ENCODE measurements at places on chromosomes 3 and 15.
A peak's percentile ranks its signal among the peaks of the same experiment; 100 is the strongest.

- no peak for DNase-seq
Observed at GRCh38 chr3:186857743-186858142, 15.2 kb downstream of the ADIPOQ start.

GRCh38 chr3:31226346-31226745 lies 306.4 kb upstream of the STT3B start:
- DNase-seq: no peak

- no peak for DNase-seq
Observed at GRCh38 chr3:71095511-71096291, 487.8 kb downstream of the FOXP1 start.

DNA sequence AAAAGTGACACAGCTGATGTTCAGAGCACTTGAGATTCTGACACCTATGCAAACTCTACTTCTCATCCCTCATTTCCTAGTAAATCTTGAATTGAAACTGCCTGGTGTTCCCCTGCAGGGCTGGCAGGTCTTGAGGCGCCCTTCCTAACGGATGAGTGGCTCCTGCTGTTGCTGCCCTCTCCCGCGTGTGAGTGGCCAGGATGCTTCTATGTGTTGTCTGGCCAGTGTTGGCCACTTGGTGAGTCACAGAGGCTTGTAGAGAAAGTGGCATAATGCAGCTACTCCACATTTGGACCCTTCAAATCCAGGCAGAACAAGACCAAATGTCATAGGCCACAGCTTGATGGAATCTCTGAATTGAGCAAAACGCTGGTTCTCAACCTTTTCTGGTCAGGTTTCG lies 63.6 kb downstream of the MOBP start:
- DNase-seq: no peak

DNA sequence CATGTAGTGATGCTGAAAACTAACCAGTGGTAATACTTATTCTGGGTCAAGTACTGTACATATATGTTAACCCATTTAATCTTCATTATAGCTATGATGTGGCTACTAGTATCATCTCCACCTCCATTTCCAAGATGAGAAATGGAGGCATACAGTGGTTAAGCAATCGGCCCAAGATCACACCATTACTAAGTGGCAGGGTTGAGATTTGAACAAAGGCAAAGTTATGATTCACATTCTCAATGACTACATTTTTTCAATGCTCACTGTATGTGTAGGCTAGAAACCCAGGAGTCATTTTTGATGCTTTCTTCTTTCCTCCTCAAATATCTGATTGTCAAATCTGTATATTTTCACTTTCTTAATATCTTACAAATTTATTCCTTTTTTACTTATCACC lies 30.2 kb downstream of the ABI3BP start:
- no peak for DNase-seq

GRCh38 chr3:117355566-117355965 lies 646.0 kb downstream of the TUSC7 start:
- no peak for DNase-seq

DNA sequence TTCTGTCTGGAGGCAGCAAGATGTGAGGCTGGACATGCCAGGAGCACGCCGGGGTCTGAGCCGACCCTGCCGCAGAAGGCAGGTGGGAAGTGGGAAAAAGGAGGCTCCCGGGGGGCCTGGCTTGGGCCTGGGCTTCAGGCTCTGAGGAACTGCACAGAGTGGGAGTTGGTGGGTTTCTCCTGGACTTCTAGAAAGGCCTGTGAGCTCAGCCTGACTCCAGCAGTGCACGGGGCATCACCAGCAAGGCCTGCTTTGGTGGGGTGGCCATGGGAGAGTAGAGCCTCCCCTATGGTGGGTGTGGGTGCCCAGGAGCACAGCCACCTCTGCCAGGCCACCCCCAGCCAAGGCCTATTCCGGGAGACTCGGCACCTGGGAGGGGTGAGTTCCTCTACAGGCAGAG lies 18.1 kb upstream of the SLC41A3 start:
- no peak for DNase-seq

GRCh38 chr15:70853973-70854665 lies at the start of gene LARP6:
TSS of gene LARP6 (minus strand) at chr15:70854157. CDS start at chr15:70854088, 69 bp downstream.
- DNase-seq: peak; percentile 13

DNA sequence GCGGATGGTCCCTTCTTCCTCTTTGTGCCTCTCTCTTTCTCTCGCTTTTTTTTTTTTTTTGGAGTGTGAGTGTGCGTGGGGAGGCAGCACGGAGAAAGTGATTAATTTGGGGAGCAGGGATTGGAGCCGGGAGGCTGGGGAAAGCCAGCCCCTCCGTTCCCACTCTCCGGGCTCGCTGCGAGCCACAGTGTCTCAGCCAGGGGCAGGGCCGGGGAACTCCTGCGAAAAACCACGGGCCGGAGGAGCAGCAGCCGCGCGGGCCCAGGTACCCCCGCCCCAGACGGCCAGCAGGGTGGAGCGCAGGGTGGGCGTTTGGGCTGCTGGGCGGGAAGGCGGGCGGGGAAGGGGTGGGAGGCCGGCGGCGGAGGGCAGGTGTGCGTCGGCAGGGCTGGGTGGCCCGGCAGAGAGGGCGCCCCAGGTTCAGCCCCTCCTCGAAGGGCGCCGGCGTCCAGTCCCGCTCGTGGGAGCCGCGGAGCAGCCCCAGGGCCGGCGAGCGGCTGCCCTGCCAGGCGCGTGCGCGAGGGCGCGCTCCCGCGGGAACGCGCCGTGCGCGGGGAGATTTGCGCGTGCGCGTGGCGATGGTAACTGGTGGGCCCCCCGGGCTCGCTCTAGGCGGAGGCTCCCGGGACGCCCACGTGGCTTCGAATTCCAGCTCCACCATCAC lies 1.4 kb downstream of the CHL1 start:
- no peak for DNase-seq

DNA sequence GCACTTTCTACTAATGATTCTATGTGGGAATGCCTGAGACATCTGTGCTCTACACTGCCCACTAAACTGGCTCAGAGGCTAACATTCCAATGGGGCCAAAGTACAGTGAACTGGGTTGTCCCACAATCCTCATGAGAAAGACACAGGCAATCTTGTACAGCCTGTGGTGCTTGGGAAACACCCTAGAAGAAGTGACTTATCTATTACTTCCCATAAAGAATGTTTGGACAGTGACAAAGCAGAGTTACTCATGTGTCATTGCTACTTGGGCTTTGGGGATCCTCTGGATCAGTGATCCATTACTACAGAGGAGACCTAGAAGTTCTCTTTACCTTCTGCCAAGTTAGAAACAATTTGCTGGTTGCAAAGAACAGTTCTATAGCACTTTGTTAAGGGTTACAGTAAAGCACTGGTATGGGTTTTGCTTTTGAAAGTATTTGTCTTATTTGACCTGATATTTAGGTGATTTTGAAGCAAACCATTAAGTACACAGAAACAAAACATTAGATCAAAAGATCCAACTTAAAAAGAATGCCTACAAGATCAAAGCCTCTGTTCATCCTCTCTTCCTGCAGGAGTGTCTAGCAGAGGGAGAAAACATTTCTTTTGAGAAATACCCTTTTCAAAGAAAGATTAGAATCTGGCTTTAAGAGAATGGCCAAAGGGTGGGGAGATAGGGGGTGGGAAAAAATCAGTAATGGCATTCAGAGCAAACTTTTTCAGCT lies 75.8 kb downstream of the CTNNB1 start:
- no peak for DNase-seq

- DNase-seq: no peak
Observed at GRCh38 chr3:112519424-112520001, 20.2 kb upstream of the BTLA start.

DNA sequence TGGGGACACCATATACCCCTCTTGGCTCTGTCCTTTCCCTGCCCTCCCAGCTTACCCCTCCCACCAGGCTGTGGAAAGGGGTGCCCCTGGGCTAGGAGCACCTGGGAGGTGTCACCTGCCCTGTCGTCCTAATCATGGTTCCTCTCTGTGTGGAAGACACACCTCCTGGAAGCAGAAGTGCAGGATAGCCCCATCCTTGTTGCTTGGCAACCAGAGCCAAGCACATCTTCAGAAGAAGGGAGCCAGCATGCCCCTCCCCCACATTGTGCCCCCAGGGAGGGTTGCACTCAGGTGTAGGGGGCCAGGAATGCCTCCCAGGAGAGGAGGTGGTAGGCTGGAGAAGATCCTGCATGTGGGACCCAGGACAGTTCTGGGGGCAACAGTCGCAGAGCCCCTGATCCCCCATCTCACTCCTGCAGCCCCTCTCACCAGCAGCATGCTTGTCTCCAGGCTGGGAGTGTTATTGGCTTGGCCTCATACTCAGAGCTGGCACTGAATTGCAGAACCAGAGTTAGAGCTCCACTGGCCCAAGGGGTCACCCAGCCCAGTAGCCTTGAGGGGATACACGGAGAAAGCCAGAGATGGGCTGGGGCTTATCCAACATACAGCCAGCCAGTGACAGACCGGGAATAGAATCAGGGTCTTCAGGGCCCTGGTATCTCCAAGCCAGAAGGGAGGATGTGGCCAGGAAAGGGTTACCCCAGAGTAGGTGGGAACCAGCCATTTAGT lies 8.4 kb downstream of the RAB6B start:
- DNase-seq: no peak

DNA sequence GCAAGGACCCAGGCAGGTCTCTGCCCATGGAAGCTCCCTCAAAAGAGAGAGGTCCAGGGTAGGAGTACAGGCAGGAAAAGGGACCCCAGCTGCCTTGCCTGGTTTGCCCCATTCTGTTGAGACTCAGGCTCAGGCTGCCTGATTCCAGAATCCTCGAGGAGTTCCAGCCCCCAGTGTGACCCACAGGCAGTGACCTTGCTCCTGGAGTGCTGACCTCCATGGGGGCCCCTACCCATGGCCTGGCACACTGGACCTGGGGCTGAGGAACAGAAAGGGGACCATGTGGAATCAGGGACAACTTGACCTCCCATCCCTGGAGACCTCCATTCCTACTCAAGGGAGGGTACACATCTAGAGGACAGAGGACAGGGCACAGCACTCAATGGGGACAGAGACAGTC lies 3.4 kb upstream of the SEMA3B start:
- DNase-seq: no peak

GRCh38 chr3:150680562-150680961 lies 23.2 kb downstream of the ERICH6 start:
- no peak for DNase-seq

DNA sequence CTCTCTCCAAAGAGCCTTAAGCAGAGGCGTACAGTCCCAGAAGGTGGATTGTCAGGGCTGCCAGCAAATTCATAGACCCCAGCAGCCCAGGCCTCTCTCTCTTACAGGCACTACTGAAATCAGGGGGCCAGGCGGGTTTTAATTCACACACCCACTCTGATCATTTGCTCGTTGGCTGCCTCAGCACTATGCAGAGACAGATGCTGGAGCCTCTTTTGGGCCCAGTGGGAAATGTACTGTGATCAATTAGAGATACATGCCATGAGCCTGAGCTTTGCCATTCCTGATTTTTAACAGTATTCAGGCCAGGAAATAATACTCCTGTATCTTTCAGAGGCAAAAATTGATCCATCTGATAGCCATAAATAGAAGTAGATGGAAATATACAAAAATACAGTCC lies 53.0 kb downstream of the CMTM6 start:
- no peak for DNase-seq

GRCh38 chr15:69403594-69403993 lies 10.6 kb upstream of the KIF23 start:
- no peak for DNase-seq

- DNase-seq: no peak
Observed at GRCh38 chr15:87733541-87733941, 523.0 kb downstream of the NTRK3 start.

DNA sequence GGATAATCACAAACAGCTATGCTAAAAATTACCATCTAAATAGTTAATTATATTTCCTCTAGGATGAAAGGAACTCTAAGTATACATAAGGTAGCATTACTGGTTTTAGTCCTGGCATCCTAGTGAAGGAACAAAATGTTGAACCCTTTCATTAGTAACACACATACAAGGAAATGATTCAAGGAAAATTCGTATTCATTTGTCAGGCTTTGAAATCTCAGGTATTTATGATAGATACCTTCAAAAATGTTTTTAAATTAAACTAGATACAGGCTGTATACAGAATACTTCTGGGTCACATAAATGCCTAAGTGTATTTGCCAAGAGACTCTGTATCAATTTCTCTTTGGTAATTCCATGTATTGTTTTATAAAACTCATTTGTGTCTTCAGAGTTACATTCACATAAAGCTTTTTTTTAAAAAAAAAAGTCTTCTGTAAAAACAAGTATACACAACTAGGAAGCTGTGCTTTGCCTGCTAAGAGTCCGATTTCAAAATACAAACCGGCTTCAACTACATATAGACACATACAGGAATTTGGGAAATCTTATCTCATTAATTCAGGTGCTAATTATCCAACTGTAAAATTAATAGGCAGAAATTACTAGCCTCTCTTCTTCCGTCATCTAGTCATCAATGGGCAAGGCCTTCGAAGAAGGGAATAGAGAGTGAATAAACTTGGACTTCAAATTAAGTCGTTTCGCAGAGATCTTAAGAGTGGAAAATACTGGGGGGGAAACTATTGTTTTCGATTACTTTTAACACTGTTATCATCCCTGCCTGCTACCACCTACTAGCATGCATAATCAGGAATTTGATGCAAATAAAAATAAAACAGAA lies 1.3 kb downstream of the SECISBP2L start:
- no peak for DNase-seq

DNA sequence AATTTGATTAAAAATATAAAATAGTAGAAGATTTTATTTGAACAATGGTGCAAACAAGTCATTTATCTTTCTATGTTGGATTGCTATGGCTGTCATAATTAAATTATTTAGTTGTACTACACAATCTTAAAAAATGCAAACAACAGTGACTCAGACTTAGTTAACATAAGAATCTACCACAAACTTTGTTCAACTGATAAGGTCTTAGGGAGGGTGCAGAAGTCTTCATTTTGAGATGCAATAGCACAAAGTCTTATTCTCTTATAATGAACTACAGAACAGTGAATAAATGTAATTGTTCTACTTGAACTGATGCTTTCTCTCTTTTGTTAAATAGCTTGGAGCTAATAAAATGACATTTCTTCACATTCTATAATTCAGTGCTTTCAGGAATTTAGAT lies 482.8 kb upstream of the NAALADL2 start:
- no peak for DNase-seq

DNA sequence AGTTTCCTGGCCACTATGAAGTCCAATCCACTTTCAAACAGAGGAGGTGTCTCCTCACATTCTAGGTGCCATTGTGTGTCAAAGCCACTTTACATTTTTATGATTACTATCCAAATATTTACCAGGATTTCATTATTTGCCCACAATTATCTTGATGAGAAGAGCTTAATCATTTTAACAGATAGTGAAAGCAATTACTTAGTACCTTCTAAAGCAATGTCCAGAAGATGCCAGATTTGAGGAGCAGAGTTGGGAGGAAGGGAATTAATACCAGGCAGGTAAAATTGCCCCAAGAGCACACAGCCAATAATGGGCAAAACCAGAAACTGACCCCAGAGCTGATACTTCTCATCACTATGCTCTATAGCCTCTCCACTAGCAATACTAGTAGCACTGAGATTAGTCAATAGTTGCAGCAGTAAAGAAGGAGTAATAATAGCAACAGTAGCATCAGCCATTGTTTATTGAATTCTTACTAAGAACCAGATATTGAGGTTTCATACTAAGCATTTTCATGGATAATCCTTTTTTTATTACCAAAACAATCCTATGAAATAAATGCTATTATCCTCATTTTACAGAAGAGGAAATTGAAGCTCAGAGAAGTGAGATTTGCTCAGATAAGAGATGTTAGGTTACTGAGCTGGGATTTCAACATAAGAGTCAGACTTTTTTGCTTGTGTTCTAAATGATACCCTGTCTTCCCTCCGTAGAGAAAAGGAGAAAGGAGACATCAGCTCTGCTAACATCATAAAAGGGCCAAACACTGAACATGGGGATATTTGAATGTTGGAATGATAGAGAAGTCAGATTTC lies 509.3 kb upstream of the CFAP20DC start:
- no peak for DNase-seq

- DNase-seq: no peak
Observed at GRCh38 chr3:136567599-136568188, 184.5 kb downstream of the STAG1 start.

Measured in activated CD4-positive, alpha-beta T cell treated with anti-CD3 and anti-CD28 coated beads for 48 hours (primary cell).